ENCODE measurements at places on chromosomes 12 and 14. TPM values are rescaled to one million over a fixed set of nuclear protein-coding genes. Genes with fewer than 3 reads are reported as not detected.

The TMEM52B gene
- total RNA-seq, result not detected

The TMCC3 gene
- total RNA-seq, result 8.8 TPM

The PLEKHD1 gene
- 0.26 TPM for total RNA-seq

The TBC1D30 gene
- total RNA-seq, result 2.6 TPM
